ENCODE measurements at places on chromosomes 1 and 21.

GRCh38 chr1:41417746-41418145, 56.5 kb downstream of the FOXO6 start:
- no peak for DNase-seq

DNA sequence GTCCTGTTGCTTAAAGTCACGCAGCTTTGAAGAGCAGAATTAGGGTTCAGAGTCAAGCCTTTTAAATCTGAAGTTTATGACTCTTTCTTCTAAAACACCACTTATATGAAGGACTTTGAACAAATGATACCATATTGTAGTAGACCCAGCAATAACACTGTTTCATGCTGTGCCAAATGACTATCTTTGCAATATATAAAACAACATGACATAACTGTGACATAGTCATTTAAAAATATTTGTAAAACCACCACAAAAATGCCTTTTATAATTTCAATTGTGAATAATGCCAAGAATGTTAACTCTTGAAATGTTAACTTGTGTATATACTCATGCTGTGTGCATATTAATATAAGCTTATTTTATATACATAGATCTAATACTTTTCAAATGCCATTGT, 452.1 kb upstream of the NEGR1 start:
- no peak for DNase-seq

DNA sequence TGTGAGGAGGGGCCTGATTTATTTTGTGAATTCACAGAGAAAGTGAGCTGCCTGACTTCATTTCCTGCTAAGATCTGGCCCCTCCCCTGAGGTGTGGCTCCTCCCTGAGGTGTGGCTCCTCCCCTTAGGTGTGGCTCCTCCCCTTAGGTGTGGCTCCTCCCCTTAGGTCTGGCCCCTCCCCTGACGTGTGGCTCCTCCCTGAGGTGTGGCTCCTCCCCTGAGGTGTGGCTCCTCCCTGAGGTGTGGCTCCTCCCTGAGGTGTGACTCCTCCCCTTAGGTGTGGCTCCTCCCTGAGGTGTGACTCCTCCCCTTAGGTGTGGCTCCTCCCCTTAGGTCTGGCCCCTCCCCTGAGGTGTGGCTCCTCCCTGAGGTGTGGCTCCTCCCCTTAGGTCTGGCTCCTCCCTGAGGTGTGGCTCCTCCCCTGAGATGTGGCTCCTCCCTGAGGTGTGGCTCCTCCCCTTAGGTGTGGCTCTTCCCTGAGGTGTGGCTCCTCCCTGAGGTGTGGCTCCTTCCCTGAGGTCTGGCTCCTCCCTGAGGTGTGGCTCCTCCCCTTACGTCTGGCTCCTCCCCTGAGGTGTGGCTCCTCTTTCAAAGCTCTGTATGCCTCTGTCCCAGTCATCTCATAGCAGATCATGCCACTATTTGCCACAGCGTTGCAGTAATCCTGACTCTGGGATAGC, 26.9 kb upstream of the LRRC3 start:
- DNase-seq: no peak

GRCh38 chr1:183635099-183635605, 431 bp downstream of the ARPC5 start:
- no peak for DNase-seq

DNA sequence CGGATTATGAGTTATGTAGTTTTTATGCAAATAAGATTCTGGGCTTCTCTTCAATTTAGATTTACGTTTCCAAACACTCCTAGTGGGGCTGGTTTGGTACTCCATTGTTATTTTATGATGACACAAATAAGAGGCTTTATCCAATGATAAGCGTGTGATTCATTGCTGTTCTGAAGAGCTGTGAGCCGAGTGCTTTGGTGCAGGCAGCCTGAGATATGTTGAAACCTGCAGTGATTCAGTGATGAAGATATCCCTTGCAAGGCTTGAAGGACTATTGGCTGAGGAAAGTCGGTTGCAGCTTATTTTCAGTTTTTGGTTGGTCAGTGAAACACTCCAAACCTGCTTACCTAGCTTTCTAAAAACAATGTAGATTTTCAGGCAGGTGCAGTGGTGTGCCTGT, 112.2 kb downstream of the RYR2 start:
- no peak for DNase-seq

DNA sequence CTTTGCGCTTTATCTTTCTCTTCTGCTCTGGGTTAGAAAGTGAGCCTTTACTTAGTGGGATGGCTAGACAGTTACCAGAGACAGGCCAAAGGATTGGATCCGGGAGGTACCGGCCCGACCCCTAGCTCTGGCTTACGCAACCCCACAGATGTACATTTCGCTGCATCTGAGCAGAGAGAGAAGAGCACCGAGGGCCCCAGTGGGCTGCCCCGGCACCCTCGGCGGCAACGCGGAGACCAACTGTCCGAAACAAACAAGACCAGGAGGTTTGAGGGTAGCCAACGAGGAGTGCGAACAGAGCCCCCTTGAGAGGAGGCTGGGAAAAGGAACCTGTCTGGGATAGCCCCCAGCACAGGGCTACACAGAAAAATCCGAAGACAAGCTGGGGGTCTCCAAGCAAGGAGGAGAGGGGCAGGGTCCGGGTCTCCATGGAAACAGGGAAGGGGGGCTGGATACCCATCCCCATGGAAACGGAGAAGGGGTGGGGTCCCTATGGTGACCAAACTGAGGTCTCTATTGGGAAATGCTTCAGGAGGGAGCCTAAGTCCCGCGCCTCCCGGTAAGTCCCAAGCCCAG, 373 bp downstream of the MTF1 start:
- no peak for DNase-seq

DNA sequence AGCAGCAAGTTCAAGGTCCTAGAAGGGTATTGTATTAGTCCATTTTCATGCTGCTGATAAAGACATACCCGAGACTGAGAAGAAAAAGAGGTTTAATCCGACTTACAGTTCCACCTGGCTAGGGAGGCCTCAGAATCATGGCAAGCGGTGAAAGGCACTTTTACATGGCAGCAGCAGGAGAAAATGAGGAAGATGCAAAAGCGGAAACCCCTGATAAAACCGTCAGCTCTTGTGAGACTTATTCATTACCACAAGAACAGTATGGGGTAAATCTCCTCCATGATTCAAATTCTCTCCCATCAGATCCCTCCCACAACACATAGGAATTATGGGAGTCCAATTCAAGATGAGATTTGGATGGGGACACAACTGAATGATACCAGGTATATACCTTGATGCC, 409.5 kb downstream of the NTNG1 start:
- no peak for DNase-seq

DNA sequence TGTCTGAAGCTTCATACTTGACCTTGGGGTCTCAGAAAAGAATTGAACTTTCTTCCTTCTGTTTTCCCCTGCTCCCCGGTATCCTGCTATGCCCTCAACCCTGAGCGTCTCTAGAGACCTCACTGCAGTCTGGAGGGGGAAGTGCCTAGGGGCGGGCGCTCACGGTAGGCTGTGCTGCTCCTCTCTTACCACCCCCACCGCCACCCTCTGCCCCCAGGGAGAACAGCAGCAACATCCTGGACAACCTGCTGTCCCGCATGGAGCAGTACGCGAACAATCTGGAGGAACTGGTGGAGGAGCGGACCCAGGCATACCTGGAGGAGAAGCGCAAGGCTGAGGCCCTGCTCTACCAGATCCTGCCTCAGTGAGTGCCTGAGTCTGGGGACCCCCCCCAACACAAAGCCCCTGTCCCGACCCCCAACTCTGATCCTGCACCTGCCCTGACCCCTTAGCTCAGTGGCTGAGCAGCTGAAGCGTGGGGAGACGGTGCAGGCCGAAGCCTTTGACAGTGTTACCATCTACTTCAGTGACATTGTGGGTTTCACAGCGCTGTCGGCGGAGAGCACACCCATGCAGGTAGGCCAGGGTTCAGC, 10.3 kb downstream of the NPR1 start:
- DNase-seq: no peak

Data from smooth muscle cell of the brain vasculature (primary cell).